ENCODE measurements at places on chromosomes 5 and 9. TPM values are rescaled to one million over a fixed set of nuclear protein-coding genes. Genes with fewer than 3 reads are reported as not detected.

GRCh38 chr5:178416919-178417318, 173.3 kb downstream of the COL23A1 start:
- no peak for DNase-seq

DNA sequence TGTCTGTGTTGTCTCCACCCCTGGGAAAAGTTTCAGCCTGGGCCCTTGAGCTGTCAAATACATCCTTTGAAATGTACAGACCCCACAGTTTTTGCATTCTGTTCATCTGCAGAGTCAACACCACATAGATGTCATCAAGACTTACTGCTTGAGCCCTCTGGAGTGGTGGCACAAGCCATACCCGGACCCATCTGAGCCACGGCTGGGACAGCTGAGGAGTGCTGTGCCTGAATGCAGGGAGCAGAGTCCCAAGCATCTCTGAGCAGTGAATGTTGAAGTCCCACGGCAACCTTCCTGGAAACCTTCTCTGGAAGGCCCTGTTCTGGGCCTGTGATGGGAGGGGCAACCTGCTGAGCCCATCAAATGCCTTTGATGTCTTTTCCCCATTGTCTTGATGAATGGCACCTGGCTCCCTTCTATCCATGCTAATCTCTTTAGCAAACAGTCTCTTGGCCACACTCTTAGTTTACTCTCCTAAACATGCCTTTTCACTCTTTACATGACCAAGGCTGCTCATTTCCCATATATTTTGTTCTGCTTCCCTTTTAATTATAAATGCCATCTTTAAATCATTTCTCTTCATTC, 92.5 kb downstream of the ATPSCKMT start:
- no peak for DNase-seq

DNA sequence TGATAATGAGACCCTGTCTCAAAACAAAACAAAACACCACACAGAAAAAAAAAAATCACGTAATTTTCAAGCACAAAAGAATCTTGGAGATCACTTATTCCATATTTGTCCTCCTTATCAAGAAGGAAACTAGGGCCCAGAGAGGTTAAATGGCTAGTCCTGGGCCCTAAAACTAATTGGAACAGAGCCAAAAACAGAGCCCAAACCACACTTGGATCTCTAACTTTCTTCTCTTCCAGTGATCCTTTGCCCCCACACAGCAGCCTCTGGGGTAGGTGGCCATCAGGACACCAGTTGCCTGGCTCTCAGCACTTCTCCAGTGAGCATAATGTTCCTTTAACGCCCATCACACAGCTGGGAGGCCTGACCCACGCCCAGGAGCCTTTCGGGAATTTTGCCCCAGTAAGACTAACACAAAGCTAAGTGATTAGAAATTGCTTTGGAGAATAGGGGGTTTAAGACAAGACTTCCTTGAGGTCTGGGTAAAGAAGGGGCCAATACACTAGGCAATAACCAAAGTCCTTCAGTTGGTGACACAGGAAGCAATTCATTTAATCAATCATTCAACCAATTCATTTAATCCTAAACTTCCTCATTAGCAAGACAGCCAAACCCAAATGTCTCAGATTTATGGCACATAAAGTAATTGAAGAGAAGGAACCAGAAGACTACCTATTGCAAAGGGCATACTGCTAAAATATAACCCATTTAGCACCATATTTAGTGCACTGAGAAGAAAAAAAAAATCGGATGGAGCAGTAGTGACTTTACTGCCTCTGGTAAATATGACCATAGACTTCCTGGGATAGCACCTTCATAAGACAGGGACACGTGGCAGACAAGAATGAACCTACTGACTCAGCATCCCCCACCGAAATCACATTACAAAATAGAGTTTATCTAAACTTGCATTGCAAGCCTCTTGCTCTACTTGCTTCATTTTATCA, 77.8 kb downstream of the ZNF608 start:
- DNase-seq, result no peak

Gene ACTBL2
- polyA plus RNA-seq, result not detected

Gene PROB1
- 3.5 TPM for polyA plus RNA-seq

- peak; percentile 52 for DNase-seq
These were observed 255.7 kb downstream of the ENC1 start for GRCh38 chr5:74384851-74385250.

DNA sequence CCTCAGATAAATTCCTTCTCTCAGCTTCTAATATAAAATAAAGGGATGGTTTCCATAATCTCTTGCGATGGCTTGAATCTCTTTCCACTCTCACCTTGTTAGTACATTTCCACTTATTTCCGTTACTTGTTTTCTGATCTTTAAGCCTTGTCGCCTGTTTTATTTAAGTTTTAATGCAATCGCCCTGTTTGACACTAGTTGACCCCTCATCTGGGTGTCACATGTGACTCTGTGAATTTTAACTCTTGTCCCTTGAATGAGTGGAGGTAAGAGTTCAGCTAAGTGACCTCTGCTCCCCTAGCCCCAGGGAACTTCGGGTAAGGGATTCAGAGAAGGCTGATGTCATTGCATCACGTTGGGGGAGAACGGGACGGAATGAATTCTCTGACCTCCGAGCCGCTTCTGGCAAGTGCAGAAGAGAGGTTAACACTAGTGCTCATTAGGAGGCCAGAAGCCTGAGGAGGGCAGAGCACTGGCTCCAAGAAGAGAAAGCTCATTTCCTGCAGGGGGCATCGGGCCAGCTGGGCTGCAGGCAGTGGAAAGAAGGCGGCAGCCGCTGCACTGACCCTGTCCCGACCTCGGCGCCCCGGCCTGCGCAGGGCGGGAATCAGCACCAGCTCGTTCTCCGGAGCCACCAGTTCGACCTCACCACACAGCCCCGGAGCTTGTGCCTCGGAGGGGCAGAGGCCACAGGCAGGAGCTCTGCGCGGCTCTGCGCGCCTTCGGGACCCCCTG, 569 bp downstream of the HINT2 start:
- DNase-seq, result no peak

Gene GADD45G
- 2.9 TPM for polyA plus RNA-seq

- DNase-seq, result no peak
These were observed 96.8 kb downstream of the RAPGEF6 start for GRCh38 chr5:131538177-131538593.

- DNase-seq, result no peak
These were observed 21.1 kb downstream of the VCP start for GRCh38 chr9:35051069-35051967.

GRCh38 chr9:36748322-36748899, 175.7 kb downstream of the MELK start:
- DNase-seq, result peak; percentile 56

Gene PAX5
- 0.19 TPM for polyA plus RNA-seq

Gene ARHGAP26
- polyA plus RNA-seq, result 12.6 TPM

GRCh38 chr5:61525512-61526206, 193.6 kb downstream of the ZSWIM6 start:
- DNase-seq, result no peak

Gene SMIM33
- polyA plus RNA-seq, result not detected

DNA sequence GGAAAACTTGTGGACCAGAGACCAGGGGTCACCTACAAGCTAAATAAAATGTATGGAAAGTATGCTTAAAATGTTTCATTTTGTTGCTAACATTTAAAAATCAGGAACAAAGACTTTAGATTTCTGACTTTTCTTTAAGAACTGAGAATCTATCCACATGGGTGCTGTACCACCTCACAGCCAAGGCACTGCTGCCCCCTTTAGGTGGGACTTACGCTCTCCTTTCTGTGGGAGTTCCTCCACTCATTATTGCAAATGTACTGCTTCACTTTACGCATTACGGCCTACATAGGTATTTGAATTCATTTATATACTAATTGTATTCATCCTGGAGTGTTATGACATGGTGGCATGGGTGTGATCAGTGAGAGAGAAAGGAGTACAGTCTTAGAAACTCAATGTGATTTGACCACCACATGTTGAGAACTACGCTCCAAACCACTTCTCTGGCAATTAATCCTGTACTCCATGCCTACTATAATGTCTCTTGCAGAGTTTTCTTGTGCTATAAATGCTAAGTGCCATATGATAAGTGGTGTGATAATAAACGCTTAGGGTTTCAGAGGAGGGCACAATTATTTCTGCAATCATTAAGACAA, 24.7 kb upstream of the CETN3 start:
- DNase-seq, result no peak

Gene OR1J2
- polyA plus RNA-seq, result not detected

- DNase-seq, result no peak
These were observed 36.7 kb downstream of the CDK7 start for GRCh38 chr5:69271376-69271775.

DNA sequence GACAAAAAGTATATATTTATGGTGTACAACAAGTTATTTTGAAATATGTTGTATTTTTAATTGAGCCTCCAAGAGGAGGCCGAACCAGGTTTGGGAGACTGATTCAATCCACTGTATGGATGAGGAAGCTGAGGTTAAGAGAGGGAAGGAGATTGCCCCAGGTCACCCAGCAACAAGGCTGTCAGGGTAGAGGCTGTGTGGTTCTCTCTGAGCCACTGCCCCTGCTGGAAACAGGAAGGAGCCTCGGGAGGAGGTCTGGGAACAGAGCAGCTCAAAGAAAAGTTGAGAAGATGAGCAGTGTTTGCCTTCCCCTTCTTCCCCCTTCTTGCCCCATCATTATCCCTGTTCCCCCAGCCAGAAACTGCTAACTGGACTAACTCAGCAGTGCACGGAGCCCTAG, 6.6 kb upstream of the FAT2 start:
- no peak for DNase-seq

DNA sequence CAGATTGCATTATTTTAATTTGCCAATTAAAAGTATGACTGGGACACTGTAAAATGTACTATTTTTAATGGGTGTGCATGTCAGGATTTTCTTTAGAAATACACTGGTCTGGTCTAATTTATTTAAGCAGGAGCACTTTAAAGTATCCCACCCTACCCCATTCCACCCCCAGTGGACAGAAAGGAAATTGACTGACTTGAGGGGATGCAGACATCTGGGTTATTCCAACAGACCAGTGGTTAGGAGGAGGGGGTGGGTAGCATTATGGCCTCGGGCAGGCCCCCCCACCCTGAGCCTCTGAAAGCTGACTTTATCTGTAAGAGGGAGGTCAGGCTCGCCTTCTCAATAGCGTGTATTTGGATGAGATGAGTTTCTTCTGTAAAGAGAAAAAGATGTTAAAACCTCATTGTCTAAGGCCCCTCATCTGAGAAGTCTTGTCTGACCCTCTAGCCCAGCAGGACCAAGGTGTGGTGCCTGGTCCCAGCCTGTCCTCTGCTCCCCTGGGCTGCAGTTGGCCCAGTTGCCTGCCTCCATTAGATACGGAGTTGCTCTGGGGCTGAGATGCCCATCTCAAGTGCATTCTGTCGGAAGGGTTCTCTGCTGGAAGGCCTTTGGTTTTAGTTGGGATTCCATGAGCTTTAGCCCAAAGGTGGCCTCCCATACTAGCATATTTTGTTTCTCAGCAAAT, 4.4 kb downstream of the HNRNPAB start:
- DNase-seq, result no peak

Gene SLCO4C1
- 23.5 TPM for polyA plus RNA-seq

DNA sequence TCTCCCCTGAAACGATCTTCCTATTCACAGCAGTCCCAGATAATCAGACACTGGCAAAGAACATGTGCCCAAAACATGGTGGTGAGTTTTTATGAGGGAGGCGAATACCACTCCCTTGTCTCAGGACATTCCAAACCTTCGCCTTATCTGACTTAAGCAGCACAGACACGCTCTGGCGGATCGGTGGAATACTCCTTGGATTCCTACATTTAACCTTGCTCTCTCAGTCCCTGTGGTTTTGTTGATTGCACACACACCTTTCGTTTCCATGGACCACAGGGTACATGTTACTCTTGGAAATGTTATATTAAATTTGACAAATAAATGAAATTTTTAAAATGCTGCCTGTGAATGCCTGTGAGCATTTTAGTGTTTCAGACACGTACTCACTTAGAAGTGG, 87.8 kb upstream of the CPEB4 start:
- no peak for DNase-seq

GRCh38 chr5:170466988-170467707, 36.7 kb upstream of the KCNIP1 start:
- DNase-seq, result no peak

DNA sequence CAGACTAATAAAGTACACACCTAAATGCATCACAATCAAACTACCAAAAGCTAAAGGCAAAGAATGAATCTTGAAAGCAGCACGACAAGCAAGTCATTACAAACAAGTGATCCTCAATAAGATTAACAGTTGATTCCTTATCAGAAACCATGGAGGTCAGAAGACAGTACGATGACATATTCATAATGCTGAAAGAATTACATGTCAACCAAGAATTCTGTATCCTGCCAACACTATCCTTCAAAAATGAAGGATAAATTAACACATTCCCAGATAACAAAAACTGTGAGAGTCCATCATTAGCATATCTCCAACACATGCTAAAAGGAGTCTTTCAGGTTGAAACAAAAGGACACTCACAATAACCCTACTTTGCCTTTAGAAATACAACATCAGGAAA, 39.4 kb downstream of the NR3C1 start:
- no peak for DNase-seq

- no peak for DNase-seq
These were observed 24.2 kb downstream of the GALNT12 start for GRCh38 chr9:98831696-98832095.

DNA sequence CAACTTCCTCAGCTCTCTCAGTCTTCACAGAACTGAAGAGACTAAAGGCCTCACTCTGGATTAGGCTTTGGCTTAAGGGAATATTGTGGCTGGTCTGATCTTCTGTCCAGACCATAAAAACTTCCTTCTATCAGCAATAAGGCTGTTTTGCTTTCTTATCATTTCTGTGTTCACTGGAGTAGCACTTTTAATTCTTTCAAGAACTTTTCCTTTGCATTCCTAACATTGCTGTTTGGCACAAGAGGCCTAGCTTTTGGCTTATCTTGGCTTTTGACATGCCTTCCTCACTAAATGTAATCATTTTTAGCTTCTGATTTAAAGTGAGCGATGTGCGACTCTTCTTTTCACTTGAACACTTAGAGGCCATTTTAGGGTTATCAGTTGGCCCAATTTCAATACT, 88.7 kb upstream of the ACOT12 start:
- no peak for DNase-seq

DNA sequence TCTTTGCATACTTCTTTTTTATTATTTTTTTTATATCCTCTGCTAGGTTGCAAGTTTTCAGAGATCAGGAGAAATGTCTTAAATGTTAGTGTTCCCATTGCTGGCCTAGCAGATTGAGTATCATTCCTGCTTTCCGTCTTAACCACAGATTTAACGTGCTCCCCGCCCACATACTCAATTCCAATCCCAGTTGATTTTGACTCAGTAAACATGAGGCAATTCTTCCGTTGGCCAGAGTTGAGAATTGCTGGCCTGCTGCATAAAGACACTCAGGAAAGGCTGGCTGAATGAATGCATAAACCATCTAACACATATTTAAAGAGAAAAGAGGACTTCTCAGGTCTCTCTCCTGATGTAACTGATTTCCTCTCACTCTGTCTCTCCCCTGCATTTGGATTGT, 46.8 kb upstream of the PLPP6 start:
- no peak for DNase-seq

GRCh38 chr9:99807276-99807852, 14.3 kb upstream of the NR4A3 start:
- DNase-seq, result no peak

GRCh38 chr5:9776525-9776924, 146.4 kb upstream of the TAS2R1 start:
- no peak for DNase-seq

Gene DNM1
- 61.4 TPM for polyA plus RNA-seq

Measured in left renal cortex interstitium (tissue), 4 donors.